ENCODE measurements at places on chromosomes 3 and 15. TPM values are rescaled to one million over a fixed set of nuclear protein-coding genes. Genes with fewer than 3 reads are reported as not detected.

FOXL2NB gene
- 0.09 TPM for total RNA-seq

GP9 gene
- total RNA-seq, result not detected

ITIH4 gene
- total RNA-seq, result 10.2 TPM

CCR3 gene
- total RNA-seq, result not detected

ADGRG7 gene
- total RNA-seq, result 2.0 TPM

MUC20 gene
- 198 TPM for total RNA-seq

MYLK gene
- 671 TPM for total RNA-seq

CHRM5 gene
- total RNA-seq, result not detected

CD200R1 gene
- total RNA-seq, result 1.5 TPM

CPN2 gene
- total RNA-seq, result 0.12 TPM

MKRN3 gene
- total RNA-seq, result not detected

B4GALT4 gene
- 58.1 TPM for total RNA-seq

LOXL1 gene
- total RNA-seq, result 20.2 TPM

OSTN gene
- total RNA-seq, result not detected

SERINC4 gene
- 0.23 TPM for total RNA-seq

CAPN3 gene
- 8.1 TPM for total RNA-seq

DPPA2 gene
- not detected for total RNA-seq

ACTC1 gene
- 40.5 TPM for total RNA-seq

SLC2A2 gene
- 22.4 TPM for total RNA-seq

HCLS1 gene
- 48.7 TPM for total RNA-seq

NOX5 gene
- 0.26 TPM for total RNA-seq

SNTN gene
- total RNA-seq, result not detected

PDCD10 gene
- 33.5 TPM for total RNA-seq

PFKFB4 gene
- 4.3 TPM for total RNA-seq

MUC13 gene
- total RNA-seq, result 248 TPM

CD86 gene
- 10.5 TPM for total RNA-seq

RLBP1 gene
- not detected for total RNA-seq

CD96 gene
- 7.5 TPM for total RNA-seq

C3orf22 gene
- not detected for total RNA-seq

TMC3 gene
- total RNA-seq, result 0.06 TPM

RTP3 gene
- total RNA-seq, result not detected

MME gene
- 111 TPM for total RNA-seq

HRG gene
- 0.49 TPM for total RNA-seq

IL17RC gene
- 33.3 TPM for total RNA-seq

PLCH1 gene
- 8.0 TPM for total RNA-seq

FGD5 gene
- total RNA-seq, result 62.5 TPM

GABRG3 gene
- not detected for total RNA-seq

SH3GL3 gene
- total RNA-seq, result not detected

BSN gene
- total RNA-seq, result 0.81 TPM

DUOXA2 gene
- 87.1 TPM for total RNA-seq

SNRPN gene
- 277 TPM for total RNA-seq

BMF gene
- 36.2 TPM for total RNA-seq

CLSTN2 gene
- total RNA-seq, result 7.1 TPM

SLC6A11 gene
- 0.12 TPM for total RNA-seq

WDR93 gene
- total RNA-seq, result 0.49 TPM

SLC38A3 gene
- total RNA-seq, result 2.2 TPM

RTP4 gene
- 5.4 TPM for total RNA-seq

B3GALNT1 gene
- 13.4 TPM for total RNA-seq

FILIP1L gene
- 142 TPM for total RNA-seq

LRRC3B gene
- total RNA-seq, result 0.37 TPM

TERC gene
- 3.5 TPM for total RNA-seq

STAC gene
- total RNA-seq, result 11.9 TPM
